ENCODE measurements at places on chromosomes 11 and 22.

GRCh38 chr11:103157542-103157941 lies 48.3 kb downstream of the DYNC2H1 start:
- no peak for DNase-seq

- DNase-seq: no peak
Observed at GRCh38 chr11:133898031-133898769, 52.9 kb upstream of the SPATA19 start.

DNA sequence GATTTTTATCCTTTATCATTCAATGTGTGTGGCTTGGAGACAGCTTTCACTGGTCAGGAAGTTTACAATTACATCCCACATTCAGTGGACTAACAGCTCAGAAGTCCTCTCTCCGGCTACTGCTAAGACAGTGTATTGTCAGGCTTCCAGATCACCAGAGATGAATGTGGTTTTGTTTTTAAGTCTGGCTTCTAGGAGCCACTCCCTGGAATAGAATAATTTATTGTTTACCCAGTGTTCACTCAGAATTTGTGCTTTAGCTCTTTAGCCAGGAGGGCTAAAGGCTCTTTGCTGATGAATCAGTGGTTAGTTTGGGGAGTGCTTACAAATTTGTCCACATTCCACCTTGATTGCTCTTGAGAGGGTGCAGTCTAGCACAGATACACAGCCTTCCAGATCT lies 26.5 kb downstream of the TRIM77 start:
- DNase-seq: no peak

GRCh38 chr11:27025312-27025955 lies 15.2 kb upstream of the BBOX1 start:
- DNase-seq: no peak

GRCh38 chr22:42357634-42358296 lies 74.4 kb downstream of the NFAM1 start:
- DNase-seq: no peak

GRCh38 chr11:79237703-79238102 lies 203.1 kb downstream of the TENM4 start:
- no peak for DNase-seq

DNA sequence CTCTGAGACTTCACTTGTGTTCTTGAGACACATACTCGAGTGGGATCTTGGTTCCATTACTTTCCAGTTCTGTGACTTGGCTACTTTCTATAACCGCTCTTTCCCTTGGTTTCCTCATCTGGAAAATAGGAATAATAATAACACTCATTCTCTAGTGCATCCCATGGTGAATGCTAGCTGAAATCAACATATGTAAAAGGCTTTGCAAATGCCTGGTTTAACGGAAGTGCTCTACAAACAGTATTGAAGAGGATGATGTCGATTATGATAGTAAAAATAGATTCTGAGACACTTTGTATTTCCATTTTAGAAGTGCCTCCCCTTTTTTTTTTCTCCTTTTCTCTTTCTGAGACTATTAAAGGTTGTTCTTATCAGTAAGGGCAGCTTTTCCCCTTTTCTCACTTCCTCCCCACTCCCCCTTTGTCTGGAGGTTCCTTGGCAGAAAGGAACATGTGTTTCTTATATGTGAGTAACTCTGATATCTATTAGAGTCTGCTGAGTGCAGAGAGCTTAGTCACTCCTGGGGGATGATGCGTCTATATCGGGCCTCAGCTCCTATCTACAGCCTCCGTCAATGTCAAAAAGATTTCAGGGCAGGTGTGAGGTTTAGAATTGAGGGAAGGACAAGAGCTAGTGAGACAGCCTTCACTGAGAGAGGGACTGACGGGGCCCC lies 489.3 kb downstream of the NTM start:
- DNase-seq: no peak

GRCh38 chr22:35838855-35839576 lies 121.3 kb downstream of the APOL5 start:
- no peak for DNase-seq

GRCh38 chr11:86047275-86047991 lies 21.5 kb downstream of the PICALM start:
- no peak for DNase-seq

Measured in activated CD8-positive, alpha-beta memory T cell treated with anti-CD3 and anti-CD28 coated beads for 4 hours (primary cell).